Panc1 (cell line): ENCODE measurements at places on chromosomes 11 and 22. TPM values are rescaled to one million over a fixed set of nuclear protein-coding genes. Genes with fewer than 3 reads are reported as not detected.

DNA sequence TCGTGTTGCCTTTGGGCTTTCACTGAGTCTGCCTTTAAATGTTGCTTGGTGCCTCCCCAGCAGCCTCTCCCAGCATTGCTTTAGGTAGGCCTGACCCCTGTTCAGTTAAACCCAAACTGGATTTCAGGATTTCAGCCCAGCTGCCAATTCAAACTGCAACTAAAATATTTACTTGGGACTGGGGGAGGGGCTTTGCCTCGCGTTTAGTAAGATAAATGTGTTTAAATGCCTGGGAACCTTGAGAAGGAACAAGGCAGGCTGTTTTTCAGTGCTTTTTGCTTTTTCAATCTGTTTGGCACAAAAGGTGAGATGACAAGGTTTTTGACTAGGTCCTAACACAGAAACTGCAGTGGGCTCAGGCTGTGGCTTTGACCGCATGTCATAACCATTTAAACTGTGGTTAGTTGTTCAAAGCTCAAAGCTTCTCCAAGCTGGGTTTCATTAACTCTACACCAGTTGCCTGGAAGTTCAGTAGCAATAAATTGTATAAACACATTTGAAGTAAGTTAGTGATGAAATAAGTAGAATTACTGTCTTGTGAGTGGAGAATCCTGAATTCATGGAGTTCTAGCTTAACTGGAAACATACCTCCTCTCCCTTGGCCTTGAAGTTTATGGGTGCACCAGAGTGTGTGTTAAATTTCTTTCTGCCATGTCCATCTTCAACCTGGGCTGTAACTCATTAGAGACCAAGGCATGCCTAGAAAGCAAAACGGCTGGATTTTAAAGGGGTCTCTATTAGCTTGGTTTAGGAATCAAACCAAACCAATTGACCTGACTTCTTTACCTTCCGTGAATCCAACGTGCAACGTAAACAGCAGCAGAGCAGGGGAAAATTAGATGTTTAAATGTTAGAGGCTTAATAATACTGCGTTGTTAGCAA lies 3.6 kb downstream of the PKNOX2 start:
- peaks cover 14% of the 10 kb centered on the region for H3K27me3 ChIP-seq
- no peak overlapping the region for H3K4me3 ChIP-seq
- H3K36me3 ChIP-seq, result no peaks in the 10 kb centered on the region
- no peak for DNase-seq
- no peak overlapping the region for H3K27ac ChIP-seq
- no peaks in the 10 kb centered on the region for H3K4me1 ChIP-seq

DNA sequence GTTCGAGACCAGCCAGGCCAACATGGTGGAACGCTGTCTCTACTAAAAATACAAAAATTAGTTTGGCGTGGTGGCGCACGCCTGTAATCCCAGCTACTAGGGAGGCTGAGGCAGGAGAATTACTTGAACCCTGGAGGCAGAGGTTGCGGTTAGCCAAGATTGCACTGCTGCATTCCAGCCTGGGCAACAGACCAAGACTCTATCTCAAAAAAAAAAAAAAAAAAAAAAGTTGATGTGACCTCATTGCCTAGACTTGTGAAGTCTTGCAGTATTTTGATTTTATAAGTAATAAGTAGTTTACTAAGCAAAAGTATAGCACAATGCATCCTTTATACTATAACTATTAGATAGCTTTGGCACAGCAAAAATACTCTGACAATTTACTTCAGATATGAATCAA lies 9.9 kb upstream of the CUL5 start:
- no peaks in the 10 kb centered on the region for H3K4me1 ChIP-seq
- no peak for DNase-seq
- no peaks in the 10 kb centered on the region for H3K36me3 ChIP-seq
- no peak overlapping the region for H3K27ac ChIP-seq

- H3K4me1 ChIP-seq, result peaks cover 82% of the 10 kb centered on the region
- DNase-seq, result no peak
- no peaks in the 10 kb centered on the region for H3K27me3 ChIP-seq
- H3K4me3 ChIP-seq, result no peak overlapping the region
These were observed 13.5 kb downstream of the MYEOV start for GRCh38 chr11:69307421-69307820.

GRCh38 chr11:114719562-114719961 lies 41.2 kb downstream of the NXPE2 start:
- H3K27me3 ChIP-seq, result no peaks in the 10 kb centered on the region
- no peak overlapping the region for H3K4me3 ChIP-seq
- H3K4me1 ChIP-seq, result no peaks in the 10 kb centered on the region

GRCh38 chr22:49513358-49513851 lies 314.3 kb downstream of the BRD1 start:
- H3K27ac ChIP-seq, result no peak overlapping the region
- H3K4me1 ChIP-seq, result no peaks in the 10 kb centered on the region
- H3K36me3 ChIP-seq, result no peaks in the 10 kb centered on the region
- H3K27me3 ChIP-seq, result no peaks in the 10 kb centered on the region
- DNase-seq, result no peak
- H3K4me3 ChIP-seq, result no peak overlapping the region

- no peaks in the 10 kb centered on the region for H3K36me3 ChIP-seq
- H3K27ac ChIP-seq, result no peak overlapping the region
- H3K4me3 ChIP-seq, result no peak overlapping the region
- DNase-seq, result no peak
These were observed 74.5 kb downstream of the FAM76B start for GRCh38 chr11:95714843-95715776.

- DNase-seq, result no peak
- H3K4me1 ChIP-seq, result no peaks in the 10 kb centered on the region
- no peak overlapping the region for H3K27ac ChIP-seq
These were observed 101.4 kb upstream of the ZC3H12C start for GRCh38 chr11:109991835-109992234.

GRCh38 chr11:10526974-10527918 lies 13.7 kb downstream of the RNF141 start:
- 0 out of 2 replicates have a peak, but pooled peaks cover 3% of the 10 kb centered on the region for H3K36me3 ChIP-seq
- H3K4me3 ChIP-seq, result no peak overlapping the region
- DNase-seq, result no peak
- no peaks in the 10 kb centered on the region for H3K27me3 ChIP-seq
- no peak overlapping the region for H3K27ac ChIP-seq

GRCh38 chr11:59756845-59757244 lies 1.7 kb downstream of the STX3 start:
- peaks cover 2% of the 10 kb centered on the region; the same call in 1 of the 2 replicates for H3K36me3 ChIP-seq
- H3K27ac ChIP-seq, result peak overlapping the region; percentile 82
- H3K4me1 ChIP-seq, result peaks cover 14% of the 10 kb centered on the region
- no peaks in the 10 kb centered on the region for H3K27me3 ChIP-seq
- peak overlapping the region; percentile 81 for H3K4me3 ChIP-seq

C11orf65 gene
- total RNA-seq, result 0.18 TPM

CFAP300 gene
- total RNA-seq, result 6.4 TPM

C11orf42 gene
- not detected for total RNA-seq

MYOD1 gene
- total RNA-seq, result not detected

MADD gene
- 51.1 TPM for total RNA-seq
